Hepatic stellate cell (primary cell): ENCODE measurements at places on chromosomes 5 and 9.

DNA sequence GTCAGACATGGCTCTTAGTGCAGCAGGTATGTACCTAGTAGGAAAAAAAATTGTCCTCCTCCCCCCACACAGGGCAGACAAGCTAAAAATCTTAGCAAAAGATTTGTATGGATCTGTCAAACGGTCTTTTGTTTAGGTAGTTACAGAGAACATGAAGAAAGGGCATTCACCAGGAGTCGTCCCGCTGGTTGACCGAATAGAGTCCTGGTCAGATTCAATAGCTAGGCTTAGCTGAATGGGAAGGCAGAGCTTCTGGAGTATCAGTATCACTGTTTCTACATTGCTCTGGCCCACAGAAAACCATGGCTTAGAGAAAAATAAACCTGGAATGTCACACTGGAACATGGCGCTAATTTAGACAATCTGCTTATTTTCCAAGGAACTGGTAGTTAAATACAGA lies 642.3 kb downstream of the PTPRD start:
- DNase-seq, result no peak

DNA sequence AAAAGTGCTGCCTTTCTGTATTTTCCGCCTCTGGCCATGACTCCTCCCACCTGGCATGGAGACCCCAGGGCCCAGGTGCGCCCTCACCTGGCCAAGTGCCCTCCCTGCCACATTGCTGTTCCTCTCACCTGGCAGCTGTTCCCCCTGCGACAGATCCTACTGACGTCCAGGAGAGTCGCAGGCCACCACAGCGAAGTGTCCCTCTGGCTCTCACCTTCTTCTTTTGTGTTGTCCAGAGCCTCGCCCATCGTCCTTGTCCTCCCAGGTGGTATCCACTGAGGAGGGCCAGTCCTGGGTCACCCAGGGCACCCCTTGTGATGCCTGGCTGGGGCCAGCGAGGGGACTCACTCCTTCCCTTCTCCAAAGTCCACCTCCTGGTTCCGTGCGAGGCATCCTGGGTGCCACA lies 2.6 kb downstream of the NKD2 start:
- DNase-seq, result no peak

GRCh38 chr5:10511741-10512640 lies 51.9 kb upstream of the ANKRD33B start:
- DNase-seq, result no peak

DNA sequence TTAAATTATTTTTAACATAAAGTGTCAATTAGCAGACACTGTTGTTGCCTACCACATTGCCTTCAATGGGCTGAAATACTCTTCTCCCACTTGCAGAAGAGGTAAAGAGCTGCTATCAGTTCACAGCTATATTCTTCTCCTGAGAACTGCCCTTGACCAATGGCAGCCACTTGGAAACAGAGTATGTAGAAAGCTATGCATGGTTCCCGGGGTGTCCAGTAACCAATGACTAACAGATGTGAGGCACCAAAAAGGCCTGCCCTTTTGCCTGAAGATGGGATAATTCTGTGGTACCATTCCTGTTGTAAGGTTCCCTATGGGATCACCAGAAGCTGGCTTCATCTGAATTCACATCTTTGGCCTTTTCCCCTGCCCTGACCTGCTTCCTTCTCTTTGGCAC lies 181.4 kb upstream of the MAP3K1 start:
- no peak for DNase-seq

DNA sequence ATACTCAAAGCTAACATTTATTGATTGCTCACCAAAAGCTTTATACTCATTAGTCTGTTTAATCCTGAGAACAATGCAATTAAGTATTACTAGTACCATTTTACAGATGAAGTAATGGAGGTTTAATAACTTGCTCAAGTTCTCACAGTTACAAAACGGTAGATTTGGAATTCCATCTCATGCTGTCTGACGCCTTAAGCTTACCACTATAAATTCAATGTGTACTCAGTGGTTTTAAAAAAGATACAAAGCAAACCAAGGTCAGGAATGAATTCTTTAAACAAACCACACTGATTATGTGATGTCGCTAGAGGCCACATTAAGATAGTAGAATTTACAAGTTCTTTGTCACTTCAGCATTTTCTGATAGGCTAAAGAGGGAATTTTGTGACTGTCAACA lies 1.2 kb upstream of the C5orf63 start:
- no peak for DNase-seq

DNA sequence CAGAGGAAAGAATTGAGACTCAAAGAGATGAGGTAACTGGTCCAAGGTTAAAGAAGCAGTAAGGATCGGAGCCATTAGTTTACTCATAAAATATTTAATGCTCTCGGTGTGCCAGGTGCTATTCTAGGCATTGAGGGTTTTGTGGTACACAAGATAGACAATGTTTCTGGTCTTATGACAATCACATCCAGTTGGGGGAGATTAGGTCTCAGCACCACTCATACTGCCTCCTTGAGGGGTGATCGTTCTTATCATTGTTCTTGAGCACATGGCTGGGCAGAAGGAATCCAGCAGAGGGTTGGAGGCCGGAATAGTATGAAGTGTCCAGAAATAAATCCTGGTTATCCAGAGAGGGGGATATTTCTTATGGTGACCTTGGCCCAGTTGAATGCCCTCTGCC lies 40.7 kb upstream of the LCP2 start:
- no peak for DNase-seq

DNA sequence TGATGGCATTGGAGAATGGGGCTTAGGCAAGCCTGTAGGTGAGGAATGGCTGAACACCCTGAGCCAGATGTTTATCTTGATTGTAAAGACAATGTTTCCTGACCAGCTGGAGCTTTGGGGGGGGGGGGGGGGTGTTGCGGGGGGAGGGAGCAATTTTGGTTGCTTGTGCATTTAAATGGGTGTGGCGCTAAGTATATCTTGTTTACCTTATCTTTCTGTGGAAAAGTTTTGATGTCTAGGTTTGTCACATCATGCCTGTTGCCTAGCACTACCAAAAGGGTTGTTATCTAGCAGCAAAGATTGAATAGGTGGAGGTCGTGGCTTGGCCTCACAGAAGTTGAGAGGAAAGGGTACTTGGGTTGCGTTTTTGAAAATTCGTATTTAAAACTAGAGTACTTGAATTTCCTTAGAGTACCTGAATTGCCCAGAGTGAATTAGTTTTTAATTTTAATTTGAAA lies 1.3 kb downstream of the SMAD5 start:
- peak; percentile 12 for DNase-seq

DNA sequence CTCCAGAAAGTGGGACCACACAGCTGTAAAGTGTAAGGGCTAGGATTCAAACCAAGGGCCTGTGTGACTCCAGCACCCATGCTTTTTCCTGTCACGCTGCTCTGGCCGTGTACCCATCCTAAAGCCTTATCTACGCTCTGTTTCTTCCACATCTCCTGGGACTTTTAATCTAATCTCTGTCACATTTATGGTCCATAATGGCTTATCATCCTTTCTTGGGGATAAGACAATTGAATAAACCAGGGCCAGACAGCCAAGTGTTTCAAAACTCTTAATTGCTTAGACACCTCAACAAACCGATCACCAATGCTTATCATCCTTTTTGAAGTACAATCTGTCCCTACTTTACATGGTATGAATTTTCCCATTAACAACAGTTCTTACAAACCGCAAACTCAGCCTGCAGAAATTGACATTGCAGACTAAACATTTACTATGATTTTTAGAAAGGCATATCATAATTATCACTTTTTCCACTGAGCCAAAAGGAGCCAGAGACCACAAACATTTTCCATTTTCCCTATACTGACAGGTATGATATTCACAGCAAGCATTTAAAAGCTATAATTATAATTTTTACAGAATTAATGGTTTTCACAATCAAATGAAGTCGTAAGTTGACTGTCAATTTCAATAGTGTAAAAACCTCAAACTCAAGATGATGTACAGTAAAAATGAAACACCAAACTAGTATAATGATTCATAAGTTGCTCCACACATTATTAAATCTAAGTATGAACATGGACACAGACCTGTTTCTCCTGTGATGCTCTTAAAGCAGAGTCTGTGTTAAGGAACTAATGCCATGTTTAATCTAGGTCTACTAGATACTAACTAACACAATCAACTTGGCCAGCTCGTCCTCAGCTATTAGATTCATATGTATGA lies 99.5 kb downstream of the FBXW11 start:
- no peak for DNase-seq

DNA sequence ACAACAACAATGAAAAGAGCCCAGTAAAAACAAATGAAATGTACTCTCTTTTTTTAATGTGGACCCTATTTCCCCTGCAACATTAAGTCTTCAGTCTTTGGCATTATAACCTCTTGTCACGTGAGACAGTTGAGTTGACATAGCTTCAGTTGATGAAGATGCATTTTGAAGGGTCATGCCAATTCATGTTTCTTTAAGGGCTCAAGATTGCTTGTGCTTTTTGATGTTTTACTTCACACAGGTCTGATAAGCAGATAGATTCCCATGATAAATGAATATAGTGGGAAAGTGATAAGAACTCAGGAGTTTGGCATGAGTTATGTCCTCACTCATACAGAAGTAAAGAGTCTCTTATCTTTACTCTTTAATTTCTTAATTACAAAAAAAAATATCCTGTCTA lies 229.4 kb downstream of the SNCAIP start:
- DNase-seq, result no peak

- DNase-seq, result no peak
Measured at GRCh38 chr5:102666164-102666946, 88.8 kb upstream of the PAM start.
